ENCODE measurements at places on chromosomes 7 and 10. TPM values are rescaled to one million over a fixed set of nuclear protein-coding genes. Genes with fewer than 3 reads are reported as not detected.

GRCh38 chr10:17771017-17771416, 19.0 kb downstream of the TMEM236 start:
- H3K4me3 ChIP-seq = no peak overlapping the region
- H3K4me1 ChIP-seq = peaks cover 5% of the 10 kb centered on the region
- H3K36me3 ChIP-seq = no peaks in the 10 kb centered on the region

Gene EIF3B
- total RNA-seq = 125 TPM

- peaks cover 8% of the 10 kb centered on the region for H3K36me3 ChIP-seq
- DNase-seq = peak; percentile 17
- H3K4me1 ChIP-seq = peaks cover 24% of the 10 kb centered on the region
- peak overlapping the region; percentile 97 for H3K27ac ChIP-seq
- peaks cover 6% of the 10 kb centered on the region for H3K27me3 ChIP-seq
These were observed 879 bp downstream of the NUDT5 start for GRCh38 chr10:12194752-12195271.

DNA sequence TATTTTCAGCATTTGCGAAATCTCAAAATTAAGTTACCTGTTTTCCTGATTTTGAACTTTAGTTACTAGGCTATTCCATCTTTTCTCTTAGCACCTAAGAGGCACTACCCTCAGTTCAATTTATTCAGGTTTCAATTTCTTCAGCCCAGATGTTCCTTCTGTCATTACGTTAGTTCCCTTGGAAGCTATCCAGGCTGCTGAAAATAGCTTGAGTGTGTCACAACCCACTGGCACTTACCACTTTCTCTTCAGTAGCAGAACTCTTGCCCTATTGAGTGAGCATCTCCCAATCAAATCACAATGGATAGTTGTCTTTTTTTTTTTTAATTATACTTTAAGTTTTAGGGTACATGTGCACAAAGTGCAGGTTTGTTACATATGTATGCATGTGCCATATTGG, 332.7 kb upstream of the LRGUK start:
- H3K4me1 ChIP-seq = no peaks in the 10 kb centered on the region
- no peak overlapping the region for H3K4me3 ChIP-seq
- H3K36me3 ChIP-seq = no peaks in the 10 kb centered on the region
- no peaks in the 10 kb centered on the region for H3K27me3 ChIP-seq
- no peak overlapping the region for H3K27ac ChIP-seq

DNA sequence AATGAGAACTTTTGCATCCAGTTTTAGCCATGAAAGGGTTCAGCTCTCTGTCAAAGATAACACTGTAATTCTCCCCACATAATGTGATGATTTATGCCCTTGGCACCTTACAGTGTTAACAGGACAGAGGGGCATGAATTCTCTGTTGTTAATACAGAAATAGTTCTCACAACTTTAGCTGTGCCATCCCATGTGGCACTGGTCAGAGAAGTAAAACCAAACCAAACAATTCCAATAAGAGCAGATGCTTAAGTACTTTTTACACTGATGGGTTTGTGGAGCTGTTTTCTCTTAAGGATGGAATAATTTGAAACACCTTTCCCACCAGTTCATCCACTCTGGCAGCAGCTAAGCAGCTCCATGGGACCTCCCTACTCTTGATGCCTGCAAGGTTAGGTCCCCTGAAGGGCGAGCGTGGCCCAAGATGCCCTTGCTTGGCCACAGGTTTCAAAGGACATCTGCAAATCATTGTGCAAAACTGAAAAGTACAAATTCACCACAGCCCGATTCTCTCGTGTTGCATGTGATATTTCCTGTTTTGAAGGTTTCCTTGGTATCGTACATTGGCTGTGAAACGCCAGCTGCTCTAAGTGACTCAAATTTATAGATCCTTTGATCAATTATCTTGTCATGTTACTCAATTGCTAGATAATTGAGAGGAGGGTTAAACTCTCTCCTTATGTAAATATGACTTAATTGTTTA, 82.5 kb upstream of the CREB5 start:
- H3K4me1 ChIP-seq = no peaks in the 10 kb centered on the region
- no peak overlapping the region for H3K4me3 ChIP-seq
- H3K27me3 ChIP-seq = no peaks in the 10 kb centered on the region
- H3K36me3 ChIP-seq = no peaks in the 10 kb centered on the region

- H3K36me3 ChIP-seq = peaks cover 4% of the 10 kb centered on the region
- H3K27me3 ChIP-seq = no peaks in the 10 kb centered on the region
- no peak overlapping the region for H3K27ac ChIP-seq
- H3K4me3 ChIP-seq = no peak overlapping the region
- H3K4me1 ChIP-seq = peaks cover 7% of the 10 kb centered on the region
- DNase-seq = no peak
These were observed 10.7 kb downstream of the NODAL start for GRCh38 chr10:70430493-70431445.

Gene SPDYE2B
- not detected for total RNA-seq

GRCh38 chr7:120436487-120437060, 163.6 kb downstream of the KCND2 start:
- no peak overlapping the region for H3K4me3 ChIP-seq
- no peaks in the 10 kb centered on the region for H3K36me3 ChIP-seq
- no peak overlapping the region for H3K27ac ChIP-seq
- DNase-seq = no peak

- DNase-seq = no peak
- H3K27me3 ChIP-seq = peaks cover 3% of the 10 kb centered on the region
- H3K4me1 ChIP-seq = peaks cover 18% of the 10 kb centered on the region
- no peak overlapping the region for H3K27ac ChIP-seq
- H3K36me3 ChIP-seq = peaks cover 5% of the 10 kb centered on the region
These were observed 10.8 kb downstream of the BLVRA start for GRCh38 chr7:43769281-43769680.

DNA sequence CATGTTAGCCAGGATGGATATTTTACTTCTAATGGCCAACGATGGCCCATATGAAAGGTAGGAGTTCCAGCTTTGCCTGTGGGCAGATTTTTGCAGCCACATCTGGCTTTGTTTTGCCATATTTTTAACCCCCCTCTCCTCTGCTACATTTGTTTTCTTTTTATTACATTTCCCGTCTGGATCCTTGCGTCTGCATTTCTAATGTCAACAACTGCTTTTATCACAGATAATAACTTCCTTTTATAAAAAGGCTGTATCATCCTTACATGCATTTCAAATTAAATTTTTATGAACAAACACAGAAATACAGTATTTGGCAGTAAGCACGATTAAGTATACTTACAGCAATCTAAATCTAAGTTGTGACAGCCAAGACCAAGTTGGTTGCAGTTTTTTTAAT, 156.0 kb downstream of the BAMBI start:
- no peak for DNase-seq
- no peaks in the 10 kb centered on the region for H3K4me1 ChIP-seq
- H3K4me3 ChIP-seq = no peak overlapping the region
- no peaks in the 10 kb centered on the region for H3K36me3 ChIP-seq
- no peak overlapping the region for H3K27ac ChIP-seq

DNA sequence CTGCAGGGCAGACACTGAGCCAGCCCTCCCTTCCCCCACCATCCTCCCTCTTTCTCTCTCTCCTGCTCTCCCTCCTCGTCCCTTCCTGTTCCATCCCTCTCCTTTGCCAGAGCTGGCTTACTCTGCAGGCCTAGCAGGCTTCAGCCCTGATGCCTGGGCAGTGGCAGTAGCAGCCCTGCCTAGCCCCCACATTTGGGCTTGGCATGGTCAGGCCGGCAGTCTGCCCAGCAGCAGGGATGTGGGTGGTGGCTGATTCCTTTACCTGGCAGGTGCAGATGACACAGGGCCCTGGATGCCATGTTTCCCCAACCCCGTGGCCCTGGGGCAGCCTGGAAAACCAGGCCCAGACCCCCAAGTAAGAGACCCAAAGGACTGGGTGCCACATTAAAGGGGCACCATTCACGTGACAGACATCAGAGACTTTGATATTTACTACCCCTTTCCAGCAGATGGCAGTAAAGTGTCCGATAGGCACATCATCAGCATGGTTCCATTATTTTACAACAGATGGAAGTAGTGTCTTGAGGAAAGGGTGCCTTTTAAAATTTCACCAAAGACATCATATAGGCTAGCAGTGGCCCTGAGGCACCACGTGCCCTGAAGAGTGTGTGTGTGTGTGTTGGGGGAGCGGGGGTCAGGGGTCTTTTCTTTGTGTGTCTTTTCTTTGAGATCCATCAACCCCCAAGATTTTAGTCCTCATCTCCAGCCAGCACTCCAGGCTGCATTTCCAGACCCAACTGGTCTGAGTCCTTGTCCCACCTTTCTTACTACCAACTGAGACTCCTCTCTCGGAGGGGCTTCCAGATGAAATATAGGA, 5.9 kb downstream of the KCP start:
- peaks cover 4% of the 10 kb centered on the region for H3K36me3 ChIP-seq
- peaks cover 2% of the 10 kb centered on the region for H3K4me1 ChIP-seq
- peaks cover 7% of the 10 kb centered on the region for H3K27me3 ChIP-seq
- DNase-seq = no peak
- no peak overlapping the region for H3K4me3 ChIP-seq

DNA sequence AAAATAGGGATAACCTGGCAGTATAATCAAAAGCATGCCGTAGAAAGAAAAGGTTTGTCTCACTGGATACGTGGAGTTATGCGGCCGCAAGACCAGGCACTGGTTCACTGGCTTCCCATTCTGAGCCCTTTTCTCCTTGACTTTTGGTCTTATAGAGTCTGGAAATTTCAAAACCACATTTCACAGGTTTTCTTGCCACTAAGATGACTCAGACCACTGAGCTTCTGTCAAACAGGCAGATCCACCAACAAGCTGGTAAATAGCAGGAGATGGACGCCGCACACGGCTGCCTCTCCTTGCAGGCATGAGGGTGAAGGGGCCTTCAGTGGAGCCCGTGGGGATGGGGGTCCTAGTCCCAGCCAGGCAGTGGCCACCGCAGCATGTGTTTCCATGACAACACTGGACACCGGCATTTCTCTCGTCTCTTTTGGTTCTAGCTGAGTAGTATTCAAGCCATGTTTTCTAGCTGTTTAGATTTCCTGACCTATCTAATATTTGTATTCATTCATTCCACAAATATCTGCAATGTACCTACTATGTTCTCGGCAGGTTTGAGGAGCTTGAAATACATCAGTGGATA, 55.5 kb downstream of the KLF6 start:
- no peak overlapping the region for H3K4me3 ChIP-seq
- no peaks in the 10 kb centered on the region for H3K27me3 ChIP-seq
- no peak for DNase-seq
- H3K27ac ChIP-seq = no peak overlapping the region
- H3K4me1 ChIP-seq = no peaks in the 10 kb centered on the region

DNA sequence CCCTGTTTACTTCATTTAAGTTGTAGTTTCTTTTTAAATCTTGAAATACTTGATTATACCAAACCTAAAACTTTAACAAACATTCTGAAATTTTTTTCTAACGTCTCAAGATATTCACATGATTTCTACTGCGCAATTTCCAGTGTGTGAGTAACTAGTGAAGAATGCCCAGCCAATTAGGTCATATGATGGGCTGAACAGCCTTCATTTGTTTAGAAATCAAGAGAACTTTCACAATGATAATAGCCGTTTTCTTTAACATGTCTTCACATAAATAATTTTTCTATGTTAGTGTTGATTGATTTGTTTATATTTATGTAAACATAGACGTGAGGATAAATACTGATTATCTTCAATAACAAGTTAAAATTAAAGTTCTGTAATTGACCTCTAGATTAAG, 21.8 kb downstream of the STAM start:
- no peak overlapping the region for H3K27ac ChIP-seq
- H3K36me3 ChIP-seq = peaks cover 17% of the 10 kb centered on the region

Gene ADAM12
- total RNA-seq = 9.0 TPM

DNA sequence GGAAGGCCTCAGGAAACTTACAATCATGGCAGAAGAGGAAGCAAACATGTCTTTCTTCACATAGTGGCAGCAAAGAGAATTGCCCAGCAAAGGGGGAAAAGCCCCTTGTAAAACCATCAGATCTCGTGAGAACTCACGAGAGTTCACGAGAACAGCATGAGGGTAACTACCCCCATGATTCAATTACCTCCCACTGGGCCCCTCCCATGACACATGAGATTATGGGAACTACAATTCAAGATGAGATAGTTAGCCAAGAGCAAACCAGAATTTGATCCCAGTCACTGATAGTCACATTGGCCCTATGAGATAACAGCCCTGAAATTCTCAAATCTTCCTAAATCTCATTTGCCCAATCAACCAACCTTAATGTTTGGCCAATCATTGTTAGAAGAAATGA, 18.2 kb upstream of the ITPRID1 start:
- no peak for DNase-seq
- no peak overlapping the region for H3K4me3 ChIP-seq
- H3K27me3 ChIP-seq = no peaks in the 10 kb centered on the region
- no peaks in the 10 kb centered on the region for H3K36me3 ChIP-seq
- peaks cover 12% of the 10 kb centered on the region for H3K4me1 ChIP-seq

DNA sequence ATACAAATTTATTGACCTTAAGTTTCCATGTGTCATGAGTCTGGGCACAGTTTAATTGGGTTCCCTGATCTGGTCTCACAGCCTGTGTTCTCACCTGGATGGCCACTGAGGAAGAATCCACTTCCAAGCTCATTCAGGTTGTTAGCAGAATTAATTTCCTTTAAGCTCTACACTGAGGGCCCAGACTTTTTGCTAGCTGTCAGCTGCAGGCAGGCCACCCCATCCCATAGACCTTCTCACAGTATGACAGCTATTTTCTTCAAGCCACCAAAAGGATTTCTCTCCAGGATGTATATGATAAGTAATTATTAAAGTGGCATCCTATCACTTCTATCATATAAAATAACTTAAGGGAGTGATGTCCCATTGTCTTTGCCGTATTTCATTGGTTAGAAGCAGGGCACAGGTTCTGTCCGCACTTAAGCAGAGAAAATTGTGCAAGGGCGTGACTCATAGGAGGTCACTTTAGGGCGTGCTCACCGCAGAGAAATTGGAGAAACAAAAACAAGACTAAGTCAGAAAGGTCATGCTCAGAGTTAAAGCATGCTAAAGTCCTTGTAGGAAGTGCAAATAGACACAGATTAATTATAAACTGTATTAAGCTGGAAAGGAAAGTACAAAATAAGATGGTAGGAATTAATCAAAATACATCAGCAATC, 109.9 kb downstream of the AHR start:
- H3K27ac ChIP-seq = no peak overlapping the region
- no peaks in the 10 kb centered on the region for H3K27me3 ChIP-seq
- H3K36me3 ChIP-seq = no peaks in the 10 kb centered on the region
- peaks cover 15% of the 10 kb centered on the region for H3K4me1 ChIP-seq
- DNase-seq = no peak

All from endothelial cell (in vitro differentiated cells).